NCI-H774 (cell line): ENCODE measurements at places on chromosomes 2 and 18.

- no peak for DNase-seq
Observed at GRCh38 chr2:158255257-158255656, 153.6 kb downstream of the UPP2 start.

DNA sequence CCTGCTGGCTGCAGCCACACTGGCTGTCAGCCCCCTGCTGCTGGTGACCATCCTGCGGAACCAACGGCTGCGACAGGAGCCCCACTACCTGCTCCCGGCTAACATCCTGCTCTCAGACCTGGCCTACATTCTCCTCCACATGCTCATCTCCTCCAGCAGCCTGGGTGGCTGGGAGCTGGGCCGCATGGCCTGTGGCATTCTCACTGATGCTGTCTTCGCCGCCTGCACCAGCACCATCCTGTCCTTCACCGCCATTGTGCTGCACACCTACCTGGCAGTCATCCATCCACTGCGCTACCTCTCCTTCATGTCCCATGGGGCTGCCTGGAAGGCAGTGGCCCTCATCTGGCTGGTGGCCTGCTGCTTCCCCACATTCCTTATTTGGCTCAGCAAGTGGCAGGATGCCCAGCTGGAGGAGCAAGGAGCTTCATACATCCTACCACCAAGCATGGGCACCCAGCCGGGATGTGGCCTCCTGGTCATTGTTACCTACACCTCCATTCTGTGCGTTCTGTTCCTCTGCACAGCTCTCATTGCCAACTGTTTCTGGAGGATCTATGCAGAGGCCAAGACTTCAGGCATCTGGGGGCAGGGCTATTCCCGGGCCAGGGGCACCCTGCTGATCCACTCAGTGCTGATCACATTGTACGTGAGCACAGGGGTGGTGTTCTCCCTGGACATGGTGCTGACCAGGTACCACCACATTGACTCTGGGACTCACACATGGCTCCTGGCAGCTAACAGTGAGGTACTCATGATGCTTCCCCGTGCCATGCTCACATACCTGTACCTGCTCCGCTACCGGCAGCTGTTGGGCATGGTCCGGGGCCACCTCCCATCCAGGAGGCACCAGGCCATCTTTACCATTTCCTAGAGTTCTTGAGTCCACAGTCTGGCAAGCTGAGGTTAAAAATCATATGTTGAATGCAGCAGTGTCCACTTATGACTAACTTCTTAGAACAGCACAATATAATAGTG, 741 bp downstream of the GPR148 start:
- DNase-seq: no peak

- DNase-seq: no peak
Observed at GRCh38 chr2:208039376-208040110, 14.2 kb upstream of the PLEKHM3 start.

- DNase-seq: no peak
Observed at GRCh38 chr2:16729335-16729734, 63.7 kb upstream of the CYRIA start.

- DNase-seq: no peak
Observed at GRCh38 chr18:45939236-45939635, 27.9 kb downstream of the EPG5 start.

DNA sequence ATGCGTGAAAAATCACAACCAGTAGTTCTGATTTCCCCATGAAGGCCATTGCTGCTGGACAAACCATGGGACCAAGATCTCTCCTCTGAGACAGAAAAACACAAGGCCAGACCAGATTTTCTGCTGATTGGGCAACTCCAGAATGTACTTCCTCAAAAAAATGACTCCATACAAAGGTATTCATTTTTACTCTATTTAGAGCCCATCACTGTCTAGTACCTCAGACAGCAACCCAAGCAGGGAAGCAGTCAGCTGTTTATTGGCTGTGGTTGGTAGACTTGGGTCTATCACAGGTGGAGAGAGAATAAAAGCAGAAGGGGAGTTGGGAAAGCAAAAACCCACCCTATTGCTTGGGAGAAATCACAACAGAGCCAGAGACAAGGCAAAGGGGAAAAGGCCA, 219.9 kb downstream of the PIK3C3 start:
- no peak for DNase-seq

DNA sequence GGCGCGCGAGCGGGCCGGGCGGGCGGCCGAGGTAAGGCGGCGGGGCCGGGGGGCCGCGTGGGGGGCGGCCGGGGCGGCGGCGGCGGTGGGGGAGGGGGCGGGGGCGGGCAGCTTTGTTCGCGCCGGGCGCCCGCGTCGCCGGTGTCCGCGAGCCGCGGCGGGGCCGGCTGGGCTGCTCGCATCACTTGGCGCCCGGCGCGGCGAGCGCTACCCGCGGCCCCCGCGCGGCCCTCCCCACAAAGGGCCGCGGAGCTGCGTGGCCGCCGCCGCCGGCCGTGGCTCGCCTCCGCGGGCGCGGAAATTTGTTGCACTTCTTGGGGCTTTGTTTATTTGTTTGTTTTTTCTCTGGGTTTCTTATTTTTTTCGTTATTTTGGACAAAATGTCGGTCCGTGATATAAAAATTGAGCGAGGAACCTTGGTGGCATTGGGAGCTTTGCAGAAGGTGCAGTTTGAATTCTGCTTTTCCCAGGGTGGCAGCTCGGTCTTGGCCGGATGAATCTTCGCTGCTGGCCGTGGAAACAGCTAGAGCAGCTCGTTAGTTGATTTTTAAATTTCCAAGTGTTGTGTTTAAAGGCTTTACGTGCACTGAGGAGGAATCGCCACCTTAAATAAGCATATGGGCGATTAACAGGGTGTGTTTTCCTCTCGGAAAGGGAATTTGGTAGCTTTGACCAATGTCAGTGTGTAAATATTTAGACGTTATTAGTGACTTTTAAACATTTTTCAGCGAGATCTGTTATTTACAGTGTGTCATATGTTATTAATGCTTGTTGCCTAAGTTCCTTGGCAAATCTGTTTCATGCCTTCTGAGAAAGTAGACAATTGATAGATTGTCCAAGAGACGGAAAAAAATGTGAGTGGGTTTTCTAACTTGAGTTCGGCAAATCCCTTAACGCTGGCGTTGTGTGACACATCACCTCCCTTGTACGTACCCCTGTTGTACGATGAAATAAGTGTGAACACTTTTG, 822 bp downstream of the UBE2E3 start:
- peak; percentile 16 for DNase-seq
